Stimulated activated CD4-positive, alpha-beta T cell treated with anti-CD3 and anti-CD28 coated beads, Interleukin-4, amount 100 ng/mL, for 48 hours (primary cell): ENCODE measurements at places on chromosomes 3 and 15.

DNA sequence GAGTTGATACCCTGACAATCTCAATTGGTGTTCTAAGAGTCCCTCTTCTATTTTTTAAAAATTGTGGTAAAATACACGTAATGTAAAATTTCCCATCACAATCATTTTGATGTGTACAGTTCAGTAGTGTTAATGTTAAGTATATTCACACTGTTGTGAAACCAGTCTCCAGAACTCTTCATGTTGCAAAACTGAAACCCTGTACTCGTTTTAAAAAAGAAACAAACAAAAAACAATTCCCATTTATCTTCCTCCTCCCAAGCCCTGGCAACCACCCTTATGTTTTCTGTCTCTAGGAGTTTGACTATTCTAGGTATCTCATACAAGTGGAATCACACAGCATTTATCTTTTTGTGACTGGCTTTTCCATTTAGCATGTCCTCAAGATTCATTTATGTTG, 28.7 kb upstream of the ALPK3 start:
- no peak for DNase-seq

- DNase-seq, result no peak
These were observed 131.3 kb downstream of the SMAD6 start for GRCh38 chr15:66833371-66833770.

DNA sequence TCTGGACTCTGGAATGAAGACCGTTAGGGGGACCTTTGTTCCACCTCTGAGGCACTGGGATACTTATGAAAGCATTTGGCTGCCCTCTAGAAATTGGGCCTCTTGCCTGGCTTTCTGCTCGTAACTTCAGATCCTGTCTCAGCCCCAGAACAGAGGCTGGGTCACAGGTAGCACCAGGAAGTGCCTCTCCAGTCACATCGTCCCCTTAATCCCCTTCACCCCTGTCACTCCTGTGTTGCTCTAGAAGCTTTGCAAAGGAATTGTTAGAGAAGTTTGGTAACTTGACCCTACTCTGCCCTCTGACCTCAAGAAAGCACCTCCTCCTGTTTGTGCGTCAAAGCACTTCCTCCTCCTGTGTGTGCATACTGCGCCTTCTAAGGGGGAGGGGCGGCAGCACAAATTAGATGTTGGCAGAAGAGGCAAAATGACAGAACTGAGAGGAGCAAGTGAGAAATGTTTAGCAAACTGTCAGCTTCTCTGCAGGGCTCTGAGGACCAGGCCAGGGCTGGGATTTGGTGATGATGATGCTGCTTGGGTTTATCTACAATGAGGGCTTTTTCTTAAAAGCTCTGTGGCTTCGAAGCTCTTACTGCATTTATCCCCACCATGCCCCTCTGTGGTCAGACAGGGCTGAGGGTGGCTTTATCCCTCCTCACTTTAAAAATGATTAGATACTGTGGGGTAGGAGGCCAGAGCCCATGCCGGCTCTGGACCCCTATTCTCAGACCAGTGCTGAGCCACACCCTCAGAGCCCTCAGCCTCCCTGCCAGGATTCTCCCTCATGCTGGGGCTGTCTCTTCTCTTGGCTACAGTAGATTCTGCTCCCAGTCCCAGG, 76.2 kb downstream of the LARS2 start:
- DNase-seq, result no peak

DNA sequence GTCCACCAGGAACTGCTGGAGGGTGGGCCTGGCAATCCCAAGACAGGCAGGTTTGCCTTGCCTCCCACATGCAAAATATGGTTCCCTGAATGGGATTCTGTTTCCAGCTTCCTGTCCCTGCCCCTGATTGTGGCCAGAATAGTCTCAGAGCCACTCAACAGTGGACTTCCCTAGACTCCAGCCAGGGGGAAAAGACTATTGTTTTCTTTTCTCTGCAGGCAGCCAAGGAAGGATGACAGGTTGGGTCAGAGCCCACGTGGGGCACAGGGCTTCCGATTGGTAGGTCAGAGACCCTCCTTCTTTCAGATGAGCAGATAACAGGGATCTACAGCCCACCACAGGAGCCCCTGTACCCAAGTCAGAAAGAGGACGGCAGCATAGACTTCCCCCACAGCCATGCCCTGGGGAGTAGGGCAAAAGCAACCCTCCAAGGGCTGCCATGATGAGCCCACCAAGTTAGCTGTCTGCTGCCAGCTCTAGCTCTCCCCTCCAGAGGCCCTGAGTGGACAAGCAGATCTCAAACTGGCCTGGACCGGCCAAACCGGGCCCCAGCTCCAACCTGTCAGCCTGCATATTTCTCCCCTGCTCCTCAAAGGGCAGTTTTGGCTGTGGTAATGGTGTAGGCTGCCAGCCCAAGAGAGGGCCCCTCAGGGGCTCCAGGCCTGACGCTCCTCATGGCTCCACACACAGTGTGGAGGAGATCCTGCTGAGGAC, 6.4 kb downstream of the TLR9 start:
- DNase-seq, result no peak

GRCh38 chr3:149120051-149120972, 9.1 kb upstream of the HPS3 start:
- no peak for DNase-seq

GRCh38 chr3:12751571-12751970, 7.5 kb downstream of the TMEM40 start:
- DNase-seq, result no peak

- DNase-seq, result no peak
These were observed 257.5 kb downstream of the SHQ1 start for GRCh38 chr3:72590732-72591221.

- DNase-seq, result no peak
These were observed 104.6 kb upstream of the STRIT1 start for GRCh38 chr3:155398046-155398445.

GRCh38 chr3:124178531-124178930, 186.6 kb upstream of the ROPN1 start:
- DNase-seq, result no peak

DNA sequence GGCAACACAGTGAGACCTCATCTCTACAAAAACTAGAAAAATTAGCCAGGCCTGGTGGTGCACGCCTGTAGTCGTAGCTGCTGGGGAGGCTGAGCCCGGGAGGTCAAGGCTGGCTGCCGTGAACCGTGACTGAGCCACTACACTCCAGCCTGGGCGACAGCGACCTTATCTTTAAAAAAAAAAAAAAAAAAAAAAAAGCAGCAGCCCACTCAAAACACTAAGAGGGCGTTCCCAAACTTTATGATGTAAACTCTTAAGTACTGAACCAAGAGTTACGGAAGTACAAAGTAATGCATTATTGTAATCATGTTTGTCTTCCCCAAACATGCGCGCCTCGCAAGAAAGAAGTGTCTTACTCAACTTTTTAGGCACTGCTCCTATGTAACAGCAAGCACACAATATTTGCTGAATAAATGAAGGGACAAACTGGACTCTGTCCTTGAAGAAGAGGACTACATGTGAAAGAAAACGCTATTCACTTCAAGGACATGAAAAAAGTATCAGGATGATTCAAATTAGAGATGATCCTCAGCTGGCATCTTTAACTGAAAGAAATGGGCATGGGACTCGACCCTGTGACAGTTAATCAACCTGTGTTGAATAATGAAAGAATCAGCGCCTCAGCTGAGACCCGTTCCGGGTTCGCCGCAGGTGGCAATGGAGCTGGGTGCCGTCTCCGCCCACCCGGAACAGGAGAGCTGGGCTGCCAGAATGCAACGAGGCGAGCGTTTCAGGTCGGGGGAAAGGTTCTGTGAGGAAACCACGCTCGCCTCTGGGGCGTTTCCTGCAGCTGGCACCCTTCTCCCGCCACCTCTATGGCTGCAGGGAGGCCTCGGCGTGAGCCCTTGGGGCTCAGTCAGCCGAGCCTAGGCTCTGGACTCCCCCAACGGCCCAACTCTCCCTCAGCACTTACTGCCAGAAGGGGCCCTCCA, 718 bp downstream of the SPG11 start:
- peak; percentile 78 for DNase-seq

- DNase-seq, result no peak
These were observed 21.3 kb upstream of the LRRC58 start for GRCh38 chr3:120370463-120370862.

GRCh38 chr15:52653431-52653964, 25.7 kb downstream of the ATOSA start:
- no peak for DNase-seq

DNA sequence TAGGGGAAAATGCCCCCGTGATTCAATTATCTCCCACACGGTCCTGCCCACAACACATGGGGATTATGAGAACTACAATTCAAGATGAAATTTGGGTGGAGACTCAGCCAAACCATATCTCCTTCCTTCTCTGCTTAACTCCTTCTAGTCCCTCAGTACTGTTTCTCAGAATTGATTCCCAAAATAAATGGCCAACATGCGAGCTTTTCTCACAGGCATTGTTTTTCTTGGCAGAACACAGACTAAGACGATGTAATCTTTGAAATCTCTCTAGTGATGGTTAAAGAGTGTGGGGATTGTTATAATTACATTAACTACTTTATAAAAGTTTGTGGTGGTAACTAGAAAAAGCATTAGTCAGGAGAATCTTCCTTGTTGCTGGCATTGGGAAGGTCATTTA, 366.5 kb downstream of the LPP start:
- DNase-seq, result no peak

DNA sequence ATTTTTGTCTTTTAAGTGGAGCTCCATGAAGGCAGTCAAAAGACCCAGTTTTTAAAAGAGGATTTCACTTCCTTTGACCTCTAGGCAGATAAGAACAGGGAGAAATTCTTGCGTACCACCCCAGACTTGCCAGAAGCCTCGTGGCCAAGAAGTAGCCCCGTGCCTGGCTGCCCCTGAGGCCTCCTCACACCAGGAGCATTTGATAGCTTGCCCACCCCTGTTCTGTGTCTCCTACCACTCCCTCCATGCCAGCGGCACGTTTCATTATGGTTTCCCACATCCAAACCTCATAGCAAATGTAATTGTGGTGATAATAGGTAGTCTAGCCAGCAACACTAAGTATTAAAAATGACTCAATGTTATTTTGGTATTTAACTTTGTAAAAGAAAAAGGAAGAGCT, 107.7 kb downstream of the GHSR start:
- DNase-seq, result no peak

- DNase-seq, result no peak
These were observed 195.6 kb downstream of the TCF12 start for GRCh38 chr15:57114070-57114469.

- no peak for DNase-seq
These were observed 54.5 kb upstream of the ABHD17C start for GRCh38 chr15:80640531-80641121.

- no peak for DNase-seq
These were observed 43.4 kb upstream of the SLC6A1 start for GRCh38 chr3:10949197-10949596.

DNA sequence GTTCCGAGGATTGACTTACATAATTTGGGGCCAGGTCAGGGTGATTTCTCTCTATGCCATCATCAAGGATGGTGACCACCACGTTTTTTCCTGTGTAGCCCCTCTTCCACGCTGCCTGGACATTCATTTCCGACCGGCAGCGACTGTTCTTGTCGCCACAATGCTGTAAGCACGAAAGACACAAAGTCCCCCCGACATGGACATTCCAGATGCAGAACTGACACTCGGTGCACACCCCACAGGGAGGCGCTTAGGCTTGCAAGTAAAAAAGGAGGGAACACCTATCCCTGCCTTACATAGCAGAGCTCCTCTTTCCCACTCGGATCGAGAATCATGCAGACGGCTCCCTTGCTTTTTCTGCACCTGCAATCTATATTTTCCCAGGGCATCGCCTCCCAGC, 58.2 kb downstream of the PCSK6 start:
- DNase-seq, result no peak

DNA sequence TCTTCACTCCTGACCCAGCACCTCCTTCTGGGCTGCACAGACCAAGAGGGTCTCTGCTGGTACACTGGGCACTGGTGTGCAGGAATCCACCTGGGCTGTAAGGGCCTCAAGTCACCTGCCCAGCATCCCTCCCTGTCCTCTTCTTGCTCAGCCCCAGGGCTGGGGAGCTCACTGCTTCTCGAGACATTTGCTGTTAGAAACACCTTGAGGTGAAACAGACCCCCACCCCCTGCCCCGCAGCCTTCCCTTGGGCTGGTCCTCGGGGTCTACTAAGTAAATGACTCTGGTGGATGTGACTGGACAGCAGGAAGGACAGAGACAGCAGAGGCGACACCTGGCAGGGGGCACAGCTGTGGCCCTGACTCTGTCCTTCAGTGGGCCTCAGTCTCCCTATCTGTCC, 29.1 kb downstream of the LOXL1 start:
- no peak for DNase-seq

- no peak for DNase-seq
These were observed 51.9 kb downstream of the CA12 start for GRCh38 chr15:63329567-63330350.

DNA sequence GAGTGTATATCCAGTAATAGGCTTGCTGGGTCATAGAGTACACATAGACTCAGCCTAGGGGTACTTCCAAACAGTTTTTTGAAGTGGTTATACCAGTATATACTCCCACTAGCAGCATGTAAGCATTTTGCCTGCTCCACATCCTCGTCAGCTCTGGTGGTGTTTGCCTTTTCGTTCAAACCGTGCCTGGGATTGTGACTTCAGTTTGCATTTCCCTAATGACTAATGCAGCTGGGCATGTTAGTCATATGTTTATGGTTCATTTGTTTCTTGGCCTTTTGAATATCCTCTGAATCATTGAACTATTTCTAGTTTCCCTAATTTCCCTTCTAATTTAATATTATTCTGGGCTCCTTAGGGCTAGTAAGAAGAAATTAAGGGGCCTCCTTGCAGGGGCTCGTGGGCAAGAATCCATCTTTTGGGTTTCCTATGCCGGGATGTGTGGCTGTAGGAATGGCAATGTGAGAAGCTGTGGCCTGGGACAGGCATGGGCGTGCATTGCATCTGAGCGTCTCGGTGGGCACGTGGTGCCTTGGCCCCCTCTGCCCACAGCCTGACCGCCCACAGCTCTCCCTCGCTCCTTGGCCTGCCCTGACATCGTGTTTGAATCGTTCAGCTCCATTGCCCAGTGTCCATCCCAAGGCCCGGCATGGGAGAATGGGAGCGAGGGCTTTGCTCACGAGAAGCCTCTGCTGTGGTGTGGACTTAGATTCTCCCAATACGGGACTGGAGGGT, 26.4 kb downstream of the FAH start:
- DNase-seq, result no peak

- peak; percentile 18 for DNase-seq
These were observed 603 bp downstream of the EIF1B start for GRCh38 chr3:40309925-40310695.

DNA sequence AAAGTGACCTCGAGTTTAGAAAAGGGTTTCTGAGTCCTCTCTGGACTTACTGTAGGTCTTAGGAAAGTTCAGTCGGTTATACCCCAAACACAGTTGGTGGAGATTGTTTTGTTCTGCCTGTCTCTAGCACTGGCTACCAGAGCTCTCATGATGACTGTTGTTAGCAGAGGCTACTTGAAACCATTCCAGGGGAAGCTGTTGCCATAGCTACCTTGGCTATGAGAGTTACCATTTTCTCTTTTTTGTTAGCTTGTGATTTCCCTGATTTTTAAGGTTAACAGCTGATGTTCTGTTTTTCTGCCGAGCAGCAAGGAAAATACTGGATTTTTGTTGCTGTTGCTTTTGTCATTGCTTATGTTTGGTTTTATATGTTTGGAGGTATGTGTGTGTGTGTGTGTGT, 26.7 kb downstream of the ABHD2 start:
- DNase-seq, result no peak

- DNase-seq, result no peak
These were observed 71.2 kb upstream of the LIPC start for GRCh38 chr15:58360421-58361090.

GRCh38 chr15:95205077-95205476, 973.7 kb downstream of the MCTP2 start:
- no peak for DNase-seq

- no peak for DNase-seq
These were observed 2.1 kb downstream of the ANKUB1 start for GRCh38 chr3:149790268-149790667.

- peak; percentile 57 for DNase-seq
These were observed 10.6 kb upstream of the LEO1 start for GRCh38 chr15:51982013-51982769.

GRCh38 chr3:153866901-153867300, 254.3 kb upstream of the ARHGEF26 start:
- DNase-seq, result no peak
